Stimulated activated CD4-positive, alpha-beta T cell treated with anti-CD3 and anti-CD28 coated beads, Interleukin-4, amount 100 ng/mL, for 48 hours (primary cell): ENCODE measurements at places on chromosomes 12 and 14.
A peak's percentile ranks its signal among the peaks of the same experiment; 100 is the strongest.

- no peak for DNase-seq
Measured at GRCh38 chr12:4819654-4820053, 90.1 kb upstream of the KCNA1 start.

DNA sequence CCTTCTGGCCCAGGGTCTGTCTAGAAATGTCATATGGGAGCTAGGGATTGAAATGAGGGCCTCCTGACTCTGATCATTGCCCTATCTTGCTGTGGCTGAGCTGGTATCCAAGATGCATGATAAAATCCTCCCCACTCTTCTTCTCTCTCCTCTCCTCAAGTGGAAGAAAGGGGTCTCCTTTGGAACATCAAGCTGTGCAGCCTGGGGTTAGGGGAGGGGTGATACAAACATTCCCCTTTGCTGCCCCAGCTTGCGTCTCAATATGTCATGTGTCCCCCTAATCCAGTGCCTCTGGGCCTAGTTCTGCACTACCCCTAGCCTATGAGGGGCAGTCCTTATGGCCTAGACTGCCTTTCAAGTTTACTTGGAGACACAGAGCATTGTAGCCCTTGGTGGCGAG, 8.5 kb downstream of the RDH16 start:
- DNase-seq: no peak

DNA sequence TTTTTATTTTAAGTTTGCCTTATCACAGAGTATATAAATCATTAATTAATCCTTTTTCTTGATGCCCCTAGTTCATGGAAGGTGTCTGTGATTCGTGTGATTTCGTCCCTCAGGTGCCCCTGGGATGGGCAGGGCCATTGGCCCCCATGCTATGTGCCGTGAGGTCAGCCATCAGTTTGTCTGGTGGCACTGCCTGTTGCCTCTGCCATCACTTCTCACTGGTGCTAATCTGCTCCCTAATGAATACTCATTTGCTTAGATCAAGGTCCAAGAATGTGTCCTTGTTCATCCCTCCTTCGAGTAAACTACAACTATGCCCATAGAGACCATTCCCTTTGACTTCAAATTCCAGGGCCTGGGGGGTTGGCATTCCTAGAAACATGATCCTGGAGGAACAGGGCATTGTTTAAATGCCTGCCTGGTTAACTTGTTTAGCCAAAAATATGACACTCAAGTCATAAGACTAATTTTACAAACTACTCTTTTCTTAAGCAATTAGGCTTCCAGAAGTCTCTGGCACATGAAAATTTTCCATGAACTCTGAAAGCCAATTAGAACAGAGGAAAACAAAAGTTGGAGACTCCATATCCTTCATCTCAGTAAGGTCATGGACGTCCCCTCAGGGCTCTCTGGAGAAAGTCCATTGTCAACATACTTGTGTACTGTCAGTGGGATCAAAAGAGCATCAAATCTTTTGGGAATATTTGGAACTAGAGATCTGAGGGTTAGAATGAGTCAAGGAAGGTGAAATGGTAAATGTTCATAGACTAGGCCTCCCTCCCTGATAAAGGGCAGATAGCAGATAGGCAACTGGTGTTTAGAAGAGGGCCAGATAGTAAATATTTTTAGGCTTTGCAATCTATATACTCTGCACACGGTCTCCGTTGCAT, 90.9 kb upstream of the PLXNC1 start:
- no peak for DNase-seq

DNA sequence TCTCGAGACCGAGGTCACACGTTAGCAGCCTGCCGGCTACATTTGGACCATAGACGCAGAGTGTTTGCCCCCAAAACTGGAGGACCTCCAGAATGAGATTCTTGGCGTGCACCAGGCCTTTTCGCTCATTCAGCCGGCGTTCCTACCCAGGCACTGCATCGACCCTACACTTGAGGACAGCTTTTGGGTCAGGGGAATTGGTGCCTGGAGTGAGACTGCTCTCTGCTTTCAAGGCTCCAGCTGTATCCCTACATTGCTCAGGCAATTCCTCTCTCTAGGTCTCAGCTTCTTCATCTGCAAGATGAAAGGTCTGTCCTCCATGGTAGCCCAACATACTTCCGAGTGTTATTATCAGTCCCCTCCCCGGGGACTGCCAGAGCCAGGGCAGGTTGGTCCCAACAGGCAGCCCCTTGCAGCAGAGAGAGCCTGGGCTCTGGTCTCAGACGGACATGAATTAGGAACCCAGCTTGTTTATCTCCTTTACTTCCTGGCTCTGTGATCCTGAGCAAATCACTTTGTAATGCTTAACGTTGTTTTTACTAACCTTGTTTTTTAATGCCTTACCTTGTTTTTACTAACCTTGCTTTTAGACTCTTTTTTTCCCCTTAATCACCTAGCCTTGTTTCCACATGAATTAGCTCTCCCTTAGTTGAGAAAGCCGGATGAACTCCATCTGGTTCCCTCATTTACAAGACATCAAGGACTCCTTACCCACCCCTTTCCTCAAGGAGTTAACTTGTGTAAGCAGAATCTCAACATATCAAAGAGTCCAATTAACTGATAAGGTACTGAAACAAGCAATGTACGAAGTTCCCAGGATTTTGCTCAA, 892 bp downstream of the TCHP start:
- no peak for DNase-seq

DNA sequence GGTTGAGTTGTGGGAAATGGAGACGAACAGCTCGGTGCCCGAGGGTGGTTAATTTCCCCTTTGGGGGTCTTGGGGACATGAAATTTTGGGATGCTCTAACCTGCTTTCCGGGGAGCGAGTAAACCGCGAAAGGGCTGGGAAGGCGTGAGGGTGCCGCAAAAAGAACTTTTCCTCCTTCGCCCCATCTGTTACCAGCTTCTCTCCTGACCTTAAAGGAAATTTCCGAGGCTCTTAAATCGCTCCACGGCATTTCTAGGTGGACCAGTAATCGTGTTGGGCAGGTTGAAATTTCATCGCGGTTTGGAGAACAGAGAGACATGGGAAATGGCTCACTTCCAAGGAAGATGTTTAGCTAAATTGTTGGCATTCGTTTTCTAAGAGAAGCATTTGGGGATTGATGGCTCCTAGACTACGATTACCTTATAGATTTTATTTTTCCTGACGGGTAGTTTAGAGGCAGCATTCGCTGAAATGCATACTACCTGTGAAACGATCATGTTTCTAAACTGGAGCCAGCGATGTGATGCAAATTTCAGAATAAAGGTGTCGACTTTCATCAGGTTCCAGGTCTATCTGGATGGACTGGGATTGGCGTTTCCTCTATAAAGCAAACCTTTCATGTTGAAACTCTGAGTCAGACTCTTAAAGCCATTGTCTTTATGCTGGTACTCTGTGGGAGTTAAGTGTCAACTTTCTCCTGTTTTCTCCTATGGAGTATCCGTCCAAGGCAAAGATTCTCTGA, 414.5 kb downstream of the PCNX1 start:
- no peak for DNase-seq

GRCh38 chr12:32106517-32107358, at the start of gene BICD1:
Gene BICD1 (plus strand): TSS chr12:32106847. CDS start chr12:32107332, 485 bp downstream.
- DNase-seq: peak; percentile 74

DNA sequence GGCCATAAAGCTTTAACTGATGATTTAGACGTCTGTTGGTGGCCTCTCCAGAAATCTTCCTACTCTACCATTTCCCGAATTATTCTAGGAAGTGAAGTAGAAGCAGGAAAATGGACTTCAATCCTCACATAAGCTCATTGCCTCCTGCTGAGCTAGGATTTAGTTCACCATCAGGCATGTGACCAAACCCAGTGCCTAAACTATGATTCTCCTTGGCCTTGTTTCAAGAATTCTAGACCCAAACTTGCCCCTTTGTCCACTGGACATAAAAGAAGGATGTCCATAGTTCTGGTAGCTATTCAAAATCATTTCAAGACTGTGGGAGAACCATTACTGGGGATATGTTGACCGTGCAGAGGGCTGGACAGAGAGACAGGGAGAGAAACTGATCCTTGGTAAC, 105.8 kb downstream of the C12orf50 start:
- DNase-seq: no peak

- DNase-seq: no peak
Measured at GRCh38 chr12:131365821-131366260, 345.0 kb upstream of the SFSWAP start.

DNA sequence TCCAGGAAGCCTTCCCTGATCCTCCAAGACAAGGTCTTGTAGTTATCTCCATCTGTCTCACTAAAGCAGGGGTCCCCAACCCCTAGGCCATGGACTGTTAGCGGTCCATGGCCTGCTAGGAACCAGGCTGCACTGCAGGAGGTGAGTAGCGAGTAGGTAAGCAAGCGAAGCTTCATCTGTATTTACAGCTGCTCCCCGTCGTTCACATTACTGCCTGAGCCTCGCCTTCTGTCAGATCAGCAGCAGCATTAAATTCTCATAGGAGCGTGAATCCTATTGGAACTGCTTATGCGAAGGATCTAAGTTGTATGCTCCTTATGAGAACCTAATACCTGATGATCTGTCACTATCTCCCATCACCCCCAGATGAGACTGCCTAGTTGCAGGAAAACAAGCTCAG, 12.4 kb upstream of the NFYB start:
- no peak for DNase-seq

DNA sequence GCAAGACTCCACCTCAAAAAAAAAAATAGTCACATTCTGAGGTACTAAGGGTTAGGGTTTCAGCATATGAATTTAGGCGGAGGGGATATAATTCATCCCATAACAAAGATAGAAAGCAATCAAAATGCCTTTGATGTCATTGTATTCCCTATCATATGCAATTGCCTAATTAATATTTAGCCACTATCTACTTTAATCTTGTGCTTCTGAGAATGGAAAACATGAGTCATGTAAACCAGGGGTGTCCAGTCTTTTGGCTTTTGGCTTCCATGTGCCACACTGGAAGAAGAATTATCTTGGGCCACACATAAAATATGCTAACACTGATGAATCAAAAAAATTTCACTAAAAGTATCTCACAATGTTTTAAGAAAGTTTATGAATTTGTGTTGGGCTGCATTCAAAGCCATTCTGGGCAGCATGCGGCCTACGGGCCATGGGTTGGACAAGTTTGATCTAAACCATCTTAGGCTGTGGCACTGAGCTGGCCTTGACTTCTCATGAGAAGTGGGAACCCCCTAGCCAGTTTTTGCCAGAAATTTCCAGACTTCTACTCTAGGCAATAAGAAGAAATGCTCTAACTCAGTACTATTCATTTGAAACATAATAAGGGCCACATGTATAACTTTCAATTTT, 219.8 kb downstream of the PTPRO start:
- no peak for DNase-seq

GRCh38 chr12:50187084-50187900, 20.1 kb upstream of the CERS5 start:
- DNase-seq: peak; percentile 48

- no peak for DNase-seq
Measured at GRCh38 chr12:86634456-86635410, 378.5 kb upstream of the MGAT4C start.

DNA sequence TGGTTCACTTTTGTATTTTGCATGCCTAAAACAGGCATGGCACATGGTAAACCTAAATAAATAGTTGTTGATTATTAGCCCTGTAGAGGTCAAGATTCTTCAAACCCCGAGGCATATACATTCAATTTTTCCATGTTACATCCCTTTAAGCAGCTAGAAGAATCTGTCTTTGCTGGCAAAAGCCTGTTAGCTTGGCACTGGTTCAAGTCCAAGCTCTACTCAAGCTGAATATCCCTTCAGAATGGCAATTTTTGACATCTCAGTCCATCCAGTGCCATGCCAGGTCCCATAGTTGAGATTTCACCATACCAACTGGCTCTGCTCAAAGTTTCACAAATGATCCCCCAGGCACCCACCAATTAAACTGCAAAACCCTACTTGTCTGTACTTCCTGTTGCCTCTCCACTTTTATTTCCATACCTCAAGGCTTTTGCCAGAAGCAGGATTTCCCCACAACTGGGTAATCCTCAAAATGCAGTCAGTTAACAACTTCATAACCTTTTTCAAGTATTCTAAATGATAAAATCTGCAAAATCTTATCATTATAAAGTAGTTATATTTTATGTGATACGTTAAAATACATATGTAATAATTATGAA, 9.0 kb upstream of the DCN start:
- DNase-seq: no peak

DNA sequence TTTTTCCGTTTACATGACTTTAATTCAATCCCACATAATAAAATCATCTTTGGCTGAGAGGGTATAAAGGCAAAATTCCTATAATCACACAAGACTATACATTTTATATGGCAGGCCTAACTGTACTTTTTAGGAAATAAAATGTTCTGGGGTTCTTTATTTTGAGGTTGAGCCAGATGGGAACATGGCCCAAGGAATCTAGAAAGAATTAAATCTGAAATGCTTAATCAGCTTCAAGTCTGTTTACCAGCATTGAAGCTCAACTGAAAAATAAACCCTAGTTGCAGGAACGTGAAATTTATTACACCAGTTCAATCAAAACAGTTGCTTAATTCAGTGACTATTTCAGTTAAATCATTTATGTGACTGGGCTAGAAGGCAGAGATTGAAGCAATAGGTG, 191.0 kb upstream of the BTG1 start:
- DNase-seq: no peak

DNA sequence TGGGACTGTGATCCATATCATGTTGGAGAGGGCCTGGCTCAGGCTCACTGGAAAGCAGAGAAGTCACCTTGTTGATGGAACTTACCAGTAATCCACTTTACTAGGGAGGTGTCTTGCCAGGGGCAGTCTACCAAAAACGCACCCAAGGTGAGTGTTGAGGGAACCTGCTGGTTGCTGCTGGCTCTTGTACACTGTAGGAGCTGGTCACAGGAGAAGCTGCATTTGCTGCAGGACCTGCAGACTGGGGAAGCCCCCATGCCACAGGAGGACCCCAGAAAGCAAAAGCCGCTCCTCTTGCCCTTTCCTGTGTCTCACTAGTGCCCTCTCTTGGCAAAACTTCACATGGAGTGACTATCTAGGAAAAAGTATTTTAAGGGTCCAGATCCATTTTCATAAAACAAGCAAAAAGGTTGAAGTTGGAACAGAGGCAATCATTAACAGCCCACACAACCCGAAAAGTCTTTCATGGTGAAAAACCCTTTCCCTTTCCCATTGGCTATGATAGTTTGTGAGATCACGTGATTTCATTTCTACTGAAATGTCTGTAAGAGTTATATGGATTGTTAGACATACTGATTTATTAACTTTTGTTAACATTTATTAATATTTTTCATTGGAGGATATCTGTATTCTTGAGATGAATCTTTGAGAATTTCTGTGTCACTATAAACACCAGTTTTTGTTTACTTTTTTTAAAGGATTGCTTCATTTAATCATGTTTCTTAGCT, 59.2 kb downstream of the RASSF8 start:
- DNase-seq: no peak
